Inflammatory macrophage (primary cell): ENCODE measurements at places on chromosomes 7 and 10.

DNA sequence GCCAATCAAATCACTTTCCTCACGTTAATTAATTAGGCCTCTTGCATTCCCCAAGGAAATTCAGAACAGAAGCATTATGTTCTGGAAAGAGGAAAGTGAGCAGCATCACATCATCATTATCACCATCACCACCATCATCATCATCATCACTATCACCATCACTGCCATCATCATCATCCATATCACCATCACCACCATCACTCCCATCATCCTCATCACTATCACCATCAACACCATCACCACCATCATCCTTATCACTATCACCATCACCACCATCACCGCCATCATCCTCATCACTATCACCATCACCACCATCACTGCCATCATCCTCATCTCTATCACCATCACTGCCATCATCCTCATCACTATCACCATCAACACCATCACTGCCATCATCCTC lies 31.4 kb upstream of the PLXNA4 start:
- DNase-seq: no peak

- DNase-seq: no peak
Measured at GRCh38 chr10:131925716-131926115, 24.9 kb downstream of the PPP2R2D start.

DNA sequence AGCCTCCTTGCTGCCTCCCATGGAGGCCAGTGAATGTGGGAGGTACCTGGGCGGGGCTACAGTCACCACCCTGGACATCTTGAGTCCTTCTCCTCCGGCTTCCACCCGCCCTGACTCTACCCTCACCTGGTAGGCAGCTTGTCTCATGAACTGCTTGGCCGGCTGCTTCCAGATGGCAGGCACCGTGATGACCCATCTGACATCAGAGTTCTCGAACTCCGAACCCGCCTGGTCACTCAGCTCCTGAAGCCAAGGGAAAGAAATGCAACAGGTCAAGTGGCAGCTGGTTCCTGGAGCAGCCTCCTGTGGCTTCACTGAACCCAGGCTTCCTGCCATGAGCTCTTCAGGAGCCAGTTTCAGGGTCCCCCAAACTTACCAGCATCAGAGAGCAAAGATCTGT lies 50.1 kb downstream of the HSPA12A start:
- DNase-seq: no peak

- DNase-seq: peak; percentile 90
Measured at GRCh38 chr7:36265680-36266079, 112.6 kb downstream of the EEPD1 start.

DNA sequence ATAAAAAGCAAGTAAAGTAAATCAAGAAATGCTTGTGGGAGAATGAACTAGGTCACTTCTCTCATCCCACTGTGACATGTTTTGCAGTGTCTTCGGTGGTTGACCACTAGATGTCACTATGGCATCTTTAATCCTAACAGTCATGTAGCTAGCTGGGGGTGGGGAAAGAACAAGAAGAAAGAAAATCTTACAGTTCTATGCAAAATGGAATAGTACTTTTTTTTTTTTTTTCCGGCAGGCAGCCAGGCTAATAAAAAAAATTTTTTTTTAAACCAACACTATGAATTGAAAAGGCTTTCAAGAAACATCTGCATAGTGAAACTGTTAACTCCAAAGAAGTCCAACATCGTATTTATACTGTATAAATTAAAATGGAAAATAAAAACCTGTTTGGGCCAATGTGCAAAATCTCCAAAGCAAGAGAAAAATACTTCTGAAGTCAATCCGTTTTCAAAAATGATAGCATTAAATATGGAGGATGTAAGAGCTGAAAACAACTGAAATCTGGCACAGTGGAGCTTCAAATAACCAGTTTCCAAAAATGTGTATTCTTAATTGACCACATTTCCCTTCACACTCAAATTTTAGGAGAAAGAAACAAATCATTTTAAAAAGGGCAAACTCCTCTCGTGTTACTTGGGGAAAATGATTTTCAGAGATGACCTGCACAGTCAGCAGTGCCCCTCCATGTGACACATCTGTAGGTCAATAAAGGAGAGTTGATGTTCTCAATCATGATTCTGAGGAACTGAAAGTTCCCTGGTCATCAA lies 38.5 kb downstream of the CDK1 start:
- peak; percentile 74 for DNase-seq

DNA sequence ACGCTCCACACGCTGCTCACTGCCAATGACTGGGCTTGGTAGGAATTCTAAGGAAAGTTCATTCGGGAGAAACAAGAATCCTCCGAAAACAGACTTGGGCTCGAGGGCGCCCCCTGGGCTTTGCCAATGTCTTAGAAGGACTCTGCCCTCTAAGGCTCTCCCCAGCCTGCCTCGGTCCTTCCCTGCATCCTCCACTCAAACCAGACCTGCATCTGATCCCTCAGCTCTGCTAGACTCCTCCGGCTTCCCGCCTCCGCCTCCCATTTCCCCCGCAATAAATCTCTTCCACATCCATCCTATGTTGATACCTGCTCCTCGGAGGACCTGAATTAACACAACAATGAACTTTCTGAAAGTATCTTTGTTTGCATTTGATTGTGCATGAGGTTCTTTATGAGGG lies 177.6 kb downstream of the PLPP4 start:
- DNase-seq: no peak

- DNase-seq: no peak
Measured at GRCh38 chr10:102629661-102630614, 14.3 kb upstream of the TRIM8 start.

- no peak for DNase-seq
Measured at GRCh38 chr10:44968500-44969400, 9.1 kb downstream of the RASSF4 start.

GRCh38 chr7:122307228-122307621 lies 2.7 kb upstream of the FEZF1 start:
- no peak for DNase-seq

DNA sequence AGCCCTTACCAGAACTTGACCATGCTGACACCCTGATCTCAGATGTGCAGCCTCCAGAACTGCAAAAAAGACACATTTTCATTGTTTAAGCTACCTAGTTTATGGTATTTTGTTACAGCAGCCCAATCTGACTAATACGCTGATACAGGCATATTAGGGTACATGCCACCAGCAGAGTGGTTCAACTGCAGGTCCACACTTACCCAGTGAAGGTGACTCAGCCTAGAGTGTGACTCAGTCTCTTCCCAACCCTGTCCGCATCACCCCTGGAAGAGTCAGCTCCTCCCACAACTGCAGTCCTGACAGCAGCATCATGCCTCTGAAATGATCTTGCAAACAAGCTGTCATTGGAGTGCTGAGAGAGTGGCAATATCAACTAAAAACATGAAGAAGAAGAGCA lies 30.8 kb upstream of the GOT1 start:
- no peak for DNase-seq

DNA sequence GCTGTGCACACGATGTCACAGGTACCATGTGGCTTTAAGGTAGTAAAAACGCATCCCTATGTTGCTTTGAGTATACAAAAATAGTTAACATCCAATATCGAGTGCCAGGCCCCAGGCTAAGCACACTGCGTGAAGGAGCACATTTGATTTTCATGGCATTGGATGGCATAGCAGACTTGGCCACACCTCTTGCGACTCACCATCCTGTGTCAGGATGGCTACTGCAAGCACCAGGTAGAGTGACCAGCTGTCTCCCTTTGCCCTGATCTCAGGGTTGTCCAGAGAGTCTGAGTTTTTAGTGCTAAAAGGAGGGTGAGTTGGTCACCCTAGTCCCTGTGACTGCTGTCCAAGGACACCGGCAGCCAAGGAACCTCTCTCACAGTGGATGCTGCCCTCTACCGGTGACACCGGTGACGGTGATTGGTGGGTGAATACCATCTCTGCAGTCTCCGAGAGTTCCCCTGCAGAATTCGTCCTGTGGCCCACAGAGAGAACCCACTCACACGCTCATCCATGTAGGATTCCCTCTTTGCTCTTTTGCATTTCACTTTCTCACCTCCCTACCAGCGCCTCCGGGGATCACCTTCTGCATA lies 76.1 kb downstream of the BICC1 start:
- no peak for DNase-seq

- peak; percentile 92 for DNase-seq
Measured at GRCh38 chr7:17408245-17408903, 109.9 kb downstream of the AHR start.

- no peak for DNase-seq
Measured at GRCh38 chr10:60042914-60043313, 136.6 kb upstream of the CCDC6 start.

DNA sequence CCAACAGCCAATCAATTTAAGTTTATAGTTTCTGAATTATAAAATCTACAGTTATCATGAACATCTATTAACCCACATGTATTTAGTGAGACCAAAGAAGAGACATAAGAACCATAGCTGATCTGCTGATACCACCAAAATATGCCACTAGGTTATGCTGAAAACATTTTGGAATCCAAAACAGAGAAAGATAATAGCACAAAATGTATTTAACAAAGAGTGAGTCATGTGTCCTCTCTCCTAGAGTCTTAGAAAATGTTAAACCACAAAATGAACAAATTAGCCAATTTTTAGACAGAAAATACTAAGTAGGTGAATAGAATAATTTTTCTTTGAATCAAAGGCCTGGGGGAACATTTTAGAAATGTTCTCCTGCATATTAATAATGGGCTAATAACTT lies 527.5 kb downstream of the GPAM start:
- DNase-seq: no peak
